ENCODE measurements at places on chromosomes 4 and X.

- DNase-seq = no peak
Measured at GRCh38 chr4:167903291-167903721, 189.0 kb upstream of the ANXA10 start.

GRCh38 chr4:96483308-96484030 lies 643.6 kb downstream of the PDHA2 start:
- no peak for DNase-seq

DNA sequence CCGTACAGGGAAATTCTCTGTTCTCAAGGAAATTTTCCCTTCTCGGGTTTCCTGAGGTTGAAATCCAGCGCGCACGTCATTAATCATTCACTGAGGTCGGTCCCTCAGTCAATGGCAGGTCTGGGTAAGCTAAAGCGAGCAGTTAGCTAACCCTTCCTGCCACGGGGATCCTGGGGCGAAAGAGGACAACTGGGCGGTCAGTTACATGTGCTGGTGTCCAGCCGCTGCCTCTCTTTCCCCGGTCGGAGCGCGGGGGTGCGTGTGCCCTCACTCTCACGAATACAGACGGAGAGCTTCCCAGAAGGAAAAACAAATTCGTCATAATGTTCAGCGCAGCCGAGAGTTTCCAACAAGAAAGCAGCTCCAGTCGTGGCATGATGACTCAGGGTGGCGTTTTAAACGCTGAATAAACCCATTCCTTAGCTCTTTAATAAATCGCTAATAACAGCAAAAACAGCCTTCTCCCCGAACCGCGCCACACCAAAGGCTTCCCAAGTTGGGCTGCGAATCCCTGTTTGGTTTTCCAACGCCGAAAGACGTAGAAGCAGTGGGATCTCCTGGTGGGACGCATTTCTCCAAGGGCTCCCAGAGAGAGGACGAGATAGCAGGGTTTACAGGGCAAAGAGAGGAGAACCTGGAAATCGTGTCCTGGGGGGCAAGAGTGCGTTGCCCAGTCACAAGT lies 752 bp upstream of the FGF5 start:
- DNase-seq = no peak

- no peak for DNase-seq
Measured at GRCh38 chr4:169098054-169098497, 88.0 kb upstream of the CBR4 start.

DNA sequence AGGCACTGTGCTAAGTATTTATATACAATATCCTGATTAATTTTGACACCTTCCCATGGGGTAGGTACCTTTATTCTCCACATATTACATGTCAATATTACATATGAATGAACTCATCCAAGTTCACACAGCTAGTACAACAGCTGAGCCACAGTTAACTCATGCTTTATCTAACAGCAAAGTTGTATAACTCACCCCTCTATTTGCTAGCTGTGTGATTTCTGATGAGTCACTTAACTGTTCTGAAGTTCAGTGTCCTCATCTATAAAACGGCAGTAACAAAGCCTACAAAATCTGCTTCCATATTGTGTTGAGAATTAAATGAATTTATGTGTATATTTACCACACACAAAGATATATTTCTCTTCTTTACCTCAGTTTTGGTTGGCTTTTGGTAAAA lies 48.2 kb upstream of the KDR start:
- no peak for DNase-seq

DNA sequence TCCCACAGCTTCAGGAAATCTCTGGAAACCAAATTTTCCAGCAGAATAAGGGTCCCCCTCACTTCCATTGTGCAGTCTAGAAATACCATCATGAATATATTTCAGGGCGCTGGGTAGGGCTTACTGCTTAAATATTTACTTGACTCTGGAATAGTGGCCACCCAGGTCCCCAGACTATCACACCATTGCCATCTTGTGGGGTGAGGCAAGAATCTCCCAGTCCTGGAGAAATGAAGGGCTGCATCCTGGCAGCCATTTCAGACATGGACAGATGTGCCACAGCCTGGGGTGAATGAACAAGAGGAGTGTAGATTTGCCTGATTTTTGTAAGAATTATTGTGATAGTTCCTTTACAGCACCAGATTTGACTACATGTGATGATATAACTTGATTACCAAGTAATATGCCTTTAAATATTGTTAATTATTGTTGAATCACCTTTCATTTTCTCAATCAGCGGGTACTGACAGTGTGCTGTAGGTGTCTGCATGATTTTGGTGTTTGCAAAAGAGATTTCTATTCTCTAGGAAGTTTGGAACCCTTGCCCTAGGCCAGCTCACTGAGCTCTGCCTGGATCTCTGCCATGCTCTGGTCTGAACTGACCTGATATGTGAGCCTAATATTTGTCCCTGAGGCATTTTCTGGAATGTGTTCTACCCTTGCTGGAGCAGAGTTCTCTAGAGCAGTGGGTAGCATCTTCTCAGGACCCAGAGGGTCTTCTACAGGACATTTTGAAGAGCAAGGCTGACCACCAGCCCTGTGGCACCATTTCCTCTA lies 183.4 kb downstream of the KIT start:
- DNase-seq = no peak

DNA sequence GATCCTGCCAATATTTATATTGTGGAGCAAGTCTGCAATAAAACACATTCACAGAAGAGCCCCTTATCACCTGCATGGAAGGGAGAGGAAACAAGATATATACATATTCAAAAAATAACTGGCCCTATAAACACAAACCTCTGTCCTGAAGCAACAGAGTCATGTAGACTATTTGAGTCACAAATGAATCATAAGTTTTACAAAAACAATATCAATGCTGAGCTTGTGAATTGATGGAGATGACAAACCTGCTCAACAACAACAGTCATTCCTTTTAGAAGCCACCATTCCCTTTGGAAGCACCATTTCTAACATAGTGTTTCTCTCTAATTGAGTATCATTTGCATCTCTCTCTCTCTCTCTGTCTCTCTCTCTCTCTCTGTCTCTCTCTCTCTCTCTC lies 313.9 kb downstream of the MID1IP1 start:
- DNase-seq = no peak

DNA sequence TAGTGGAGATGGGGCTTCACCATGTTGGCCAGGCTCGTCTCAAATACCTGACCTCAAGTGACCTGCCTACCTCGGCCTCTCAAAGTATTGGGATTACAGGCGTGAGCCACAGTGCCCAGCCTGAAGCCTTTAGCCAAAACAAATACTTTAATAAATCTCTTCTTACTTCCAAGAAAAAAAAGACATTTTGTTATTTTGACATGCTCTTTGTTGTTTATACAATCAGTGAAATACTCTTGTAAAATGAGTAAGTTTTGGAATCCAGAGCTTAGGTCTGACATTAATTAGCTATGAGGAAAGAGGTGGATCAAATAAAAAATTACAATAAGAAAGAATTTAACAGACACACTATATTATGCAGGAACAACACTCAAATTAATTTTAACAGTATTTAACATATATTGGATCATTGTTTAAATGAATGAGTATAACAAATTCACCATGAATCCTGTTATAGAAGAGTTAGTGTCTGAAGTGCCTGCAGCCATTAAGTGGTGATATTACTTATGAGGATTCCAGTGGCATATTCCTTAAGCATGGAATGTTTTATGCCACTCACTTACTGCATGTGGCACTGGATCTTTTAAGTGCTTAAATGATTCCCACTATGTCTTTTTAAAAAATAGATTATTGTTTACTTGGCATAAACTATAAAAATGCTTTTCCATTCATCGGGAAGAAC lies 260.1 kb upstream of the GIMD1 start:
- no peak for DNase-seq
